Mesendoderm (in vitro differentiated cells): ENCODE measurements at places on chromosomes 1 and 21.

DNA sequence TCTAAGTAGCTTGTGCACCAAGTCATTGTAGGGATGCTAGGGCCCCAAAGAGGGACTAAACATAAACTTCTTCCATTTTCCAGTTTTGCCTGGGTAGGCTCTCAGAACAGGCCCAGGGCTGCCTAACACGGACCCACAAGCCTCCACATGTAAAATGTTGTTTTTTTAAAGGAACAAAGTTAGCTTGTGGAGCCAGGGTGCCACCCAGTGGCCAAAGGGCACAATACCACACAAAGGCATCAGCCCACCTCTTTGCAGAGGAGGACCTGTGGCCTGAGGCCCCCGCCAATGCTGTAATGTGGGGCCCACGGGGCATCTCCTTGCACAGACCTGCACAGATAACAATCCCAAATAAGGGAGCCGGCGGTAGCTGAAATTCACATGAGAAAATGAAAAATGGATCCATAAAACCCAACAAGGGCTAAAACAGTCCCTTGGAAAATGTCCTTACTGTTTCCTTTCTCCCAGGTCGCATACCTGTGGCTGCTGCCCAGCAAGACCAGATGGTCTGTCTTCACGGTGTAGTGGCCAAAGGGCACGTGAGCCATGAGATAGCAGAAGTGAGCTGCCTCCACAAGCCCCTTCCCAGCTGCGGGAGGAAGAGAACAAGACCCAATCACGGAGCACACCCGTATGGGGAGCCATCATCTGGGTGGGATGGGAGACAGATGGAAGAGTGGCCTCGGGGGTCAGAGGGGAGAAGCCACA is 23.8 kb downstream of the SEC16B start:
- no peaks in the 10 kb centered on the region for H3K36me3 ChIP-seq
- no peaks in the 10 kb centered on the region for H3K4me1 ChIP-seq
- no peaks in the 10 kb centered on the region for H3K27me3 ChIP-seq
- H3K27ac ChIP-seq, result no peak overlapping the region
- DNase-seq, result peak; percentile 79

DNA sequence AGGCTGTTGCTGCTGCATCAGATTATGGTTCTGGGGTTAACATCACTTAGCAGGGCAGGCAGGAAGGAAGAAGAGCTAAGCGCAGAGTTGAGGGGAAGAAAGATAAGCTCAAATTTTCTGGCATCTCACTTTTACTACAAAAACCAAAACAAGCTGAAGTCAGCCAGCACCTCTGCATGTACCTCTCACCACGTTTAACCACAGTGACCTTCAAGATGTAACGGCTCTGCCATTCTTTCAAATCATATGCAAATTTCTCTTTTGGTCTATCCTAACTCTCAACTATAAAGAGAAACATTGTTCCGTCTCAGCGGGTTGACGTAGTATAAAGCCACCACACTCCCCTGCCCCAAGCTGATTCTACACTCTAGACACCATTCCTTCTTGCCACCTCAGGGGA is 154.4 kb downstream of the OMA1 start:
- no peak for DNase-seq
- H3K4me3 ChIP-seq, result no peak overlapping the region
- H3K36me3 ChIP-seq, result no peaks in the 10 kb centered on the region
- H3K27ac ChIP-seq, result no peak overlapping the region
- no peaks in the 10 kb centered on the region for H3K27me3 ChIP-seq

DNA sequence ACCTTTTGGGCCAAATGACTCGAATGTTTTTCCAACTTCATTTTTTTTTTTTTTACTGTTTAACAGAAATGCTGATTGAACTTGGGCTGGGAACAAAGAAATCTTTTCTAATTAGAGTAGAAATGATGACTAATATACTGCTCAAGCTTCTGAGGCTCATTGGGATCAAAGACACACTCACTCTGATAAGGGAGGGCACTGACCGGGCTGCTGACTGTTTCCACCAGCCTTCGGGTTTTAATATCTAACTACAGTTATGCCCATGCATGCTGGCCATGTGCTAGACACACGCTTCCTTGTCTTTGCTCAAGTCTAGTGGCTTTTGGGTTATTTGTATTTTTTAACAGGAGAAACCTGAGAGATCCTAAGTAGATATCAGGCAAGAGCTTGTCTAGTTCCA is 16.8 kb downstream of the ZBTB18 start:
- no peaks in the 10 kb centered on the region for H3K36me3 ChIP-seq
- H3K27me3 ChIP-seq, result no peaks in the 10 kb centered on the region
- H3K27ac ChIP-seq, result no peak overlapping the region
- no peaks in the 10 kb centered on the region for H3K4me1 ChIP-seq
- DNase-seq, result no peak

DNA sequence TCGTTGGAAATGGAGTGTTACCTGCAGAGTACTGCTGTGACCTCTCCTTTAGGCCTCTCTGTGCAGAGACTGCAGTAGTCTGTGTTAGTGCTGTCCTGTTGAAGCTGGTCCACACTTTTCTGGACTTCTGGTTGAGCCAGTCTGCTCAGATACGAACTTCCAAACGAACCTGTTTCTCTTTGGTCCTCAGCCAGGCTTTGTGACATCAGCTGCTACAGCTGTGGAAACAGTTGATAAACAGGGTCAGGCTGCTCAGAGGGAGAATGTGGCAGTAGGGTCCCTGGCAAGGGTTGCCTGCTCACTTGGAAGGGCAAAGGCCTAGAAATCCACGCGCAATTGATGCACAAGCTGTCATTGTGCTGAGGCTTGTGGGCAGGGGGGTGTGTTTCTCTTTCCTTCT is 98.8 kb downstream of the NOS1AP start:
- no peaks in the 10 kb centered on the region for H3K27me3 ChIP-seq
- peaks cover 2% of the 10 kb centered on the region for H3K4me1 ChIP-seq
- no peak for DNase-seq
- H3K36me3 ChIP-seq, result no peaks in the 10 kb centered on the region

DNA sequence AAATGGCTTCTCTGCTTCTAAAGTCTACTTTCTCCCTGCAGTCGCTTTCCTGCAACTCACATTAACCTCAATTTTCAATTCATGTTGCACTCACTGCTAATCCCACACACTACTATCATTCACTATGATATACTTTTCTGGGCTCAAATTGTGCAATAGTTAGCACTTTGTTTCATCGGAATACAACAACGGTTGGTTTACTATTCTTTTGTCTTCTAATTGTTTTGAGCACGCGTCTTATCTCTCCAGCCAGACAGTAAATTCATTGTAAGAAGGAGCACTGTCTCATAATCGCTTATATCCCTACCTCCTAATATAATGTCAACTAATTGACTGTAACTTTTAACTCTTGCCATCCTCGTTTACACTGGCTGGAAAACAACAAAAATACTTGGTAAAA is 3.9 kb upstream of the PALMD start:
- no peak overlapping the region for H3K4me3 ChIP-seq
- no peak for DNase-seq
- H3K27me3 ChIP-seq, result no peaks in the 10 kb centered on the region
- no peaks in the 10 kb centered on the region for H3K36me3 ChIP-seq

GRCh38 chr1:54405898-54406293 is 298 bp downstream of the SSBP3 start:
- no peak overlapping the region for H3K4me3 ChIP-seq
- H3K27me3 ChIP-seq, result no peaks in the 10 kb centered on the region
- peaks cover 14% of the 10 kb centered on the region for H3K36me3 ChIP-seq
- DNase-seq, result no peak
- H3K27ac ChIP-seq, result peak overlapping the region; percentile 26
